Sciatic nerve (tissue), 2 donors: ENCODE measurements at places on chromosomes 2 and 18.

- DNase-seq = no peak
Observed at GRCh38 chr2:44663471-44664073, 277.9 kb upstream of the SIX3 start.

DNA sequence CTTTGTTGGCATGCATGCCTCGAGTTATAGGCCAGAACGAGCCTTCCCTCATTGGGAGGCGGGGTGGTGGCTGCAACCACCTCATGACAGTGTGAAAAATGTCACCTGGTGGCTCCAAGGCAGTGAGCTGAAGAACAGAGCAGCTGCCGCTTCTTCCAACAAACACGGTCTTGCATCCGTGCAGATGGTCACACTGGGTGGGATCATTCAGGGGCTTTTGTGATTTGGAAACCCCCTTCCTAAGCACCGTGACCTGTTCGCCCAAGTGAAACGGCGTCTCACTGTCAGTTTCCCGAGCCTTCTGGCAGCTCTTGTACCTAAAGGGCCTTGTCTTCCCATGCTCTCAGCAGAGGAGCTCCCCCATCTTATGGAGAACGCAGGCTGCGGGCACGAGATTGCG lies 159.7 kb downstream of the NAPG start:
- DNase-seq = no peak

DNA sequence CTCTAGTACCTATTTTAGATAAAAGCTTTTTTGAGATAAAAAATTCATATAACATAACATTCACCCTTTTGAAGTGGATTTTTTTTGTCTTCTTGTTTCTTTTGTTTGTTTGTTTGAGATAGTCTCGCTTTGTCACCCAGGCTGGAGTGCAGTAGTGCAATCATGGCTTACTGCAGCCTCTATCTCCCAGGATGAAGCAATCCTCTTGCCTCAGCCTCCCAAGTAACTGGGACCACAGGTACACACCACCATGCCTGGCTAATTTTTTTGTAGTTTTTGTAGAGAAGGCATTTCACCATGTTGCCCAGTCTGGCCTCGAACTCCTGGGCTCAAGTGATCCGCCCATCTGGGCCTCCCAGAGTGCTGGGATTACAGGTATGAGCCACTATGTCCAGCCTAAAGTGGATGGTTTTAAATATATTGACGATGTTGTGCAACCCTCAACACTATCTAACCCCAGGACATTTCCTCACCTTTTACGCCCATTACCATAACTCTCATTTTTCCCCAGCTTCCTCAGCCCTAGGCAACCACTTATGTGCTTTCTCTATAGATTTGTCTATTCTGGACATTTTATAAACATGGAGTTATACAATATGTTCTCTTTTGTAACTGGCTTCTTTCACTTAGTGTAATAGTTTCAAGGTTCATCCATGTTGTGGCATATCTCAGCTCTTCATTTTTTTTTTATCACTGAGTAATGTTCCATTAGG lies 38.8 kb downstream of the CTIF start:
- no peak for DNase-seq

DNA sequence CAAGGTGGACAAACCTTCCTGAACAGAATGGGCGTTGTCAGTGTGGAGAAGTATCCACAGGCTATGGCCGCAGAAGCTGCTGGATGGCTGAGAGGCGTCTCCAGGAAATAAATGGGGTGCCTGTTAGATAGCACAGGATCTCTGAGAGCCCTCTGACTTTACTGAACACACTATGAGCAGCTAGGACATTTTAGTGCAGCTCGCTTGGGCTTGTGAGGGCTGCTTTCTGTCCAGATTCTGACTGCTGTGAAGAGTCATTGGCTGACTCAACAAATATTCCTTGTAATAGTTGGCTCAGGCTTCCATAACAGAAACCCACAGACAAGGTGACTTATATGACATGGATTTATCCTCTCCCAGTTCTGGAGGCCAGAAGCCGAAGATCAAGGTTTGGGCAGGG lies 100.2 kb upstream of the SNTG2 start:
- no peak for DNase-seq

- no peak for DNase-seq
Observed at GRCh38 chr2:28333606-28334526, 58.8 kb upstream of the FOSL2 start.

DNA sequence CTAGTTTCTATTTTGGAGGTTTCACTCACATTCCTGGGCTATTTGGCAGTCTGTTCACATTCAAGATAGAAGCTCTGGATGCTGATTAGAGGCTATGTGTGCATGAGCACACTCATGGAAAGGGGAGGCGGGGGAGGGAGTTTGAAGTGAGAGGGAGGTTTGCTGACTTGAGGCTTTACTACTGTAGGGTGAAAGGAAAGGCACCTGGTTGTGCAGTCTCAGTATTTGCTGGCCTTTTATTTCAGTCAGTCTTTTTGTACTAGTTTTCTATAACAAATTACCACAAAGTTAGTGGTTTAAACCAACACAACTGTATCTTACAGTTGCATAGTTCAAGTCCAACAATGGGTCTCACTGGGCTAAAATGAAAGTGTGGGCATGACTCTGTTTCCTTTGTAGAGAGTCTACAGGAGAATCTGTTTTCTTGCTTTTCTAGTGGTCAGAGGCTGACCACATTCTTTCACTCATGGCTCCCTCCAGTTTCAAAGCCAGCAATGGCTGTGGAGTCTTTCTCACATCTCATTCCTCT lies 47.7 kb upstream of the NR4A2 start:
- DNase-seq = no peak

- DNase-seq = no peak
Observed at GRCh38 chr2:188937228-188938220, 36.6 kb upstream of the COL3A1 start.

GRCh38 chr2:85999061-85999831 lies 106.4 kb downstream of the POLR1A start:
- DNase-seq = peak; percentile 55

GRCh38 chr2:108988796-108989713 lies at the start of gene EDAR:
EDAR (minus strand) TSS chr2:108989220; CDS start chr2:108931014, 58,206 bp downstream.
- no peak for DNase-seq

DNA sequence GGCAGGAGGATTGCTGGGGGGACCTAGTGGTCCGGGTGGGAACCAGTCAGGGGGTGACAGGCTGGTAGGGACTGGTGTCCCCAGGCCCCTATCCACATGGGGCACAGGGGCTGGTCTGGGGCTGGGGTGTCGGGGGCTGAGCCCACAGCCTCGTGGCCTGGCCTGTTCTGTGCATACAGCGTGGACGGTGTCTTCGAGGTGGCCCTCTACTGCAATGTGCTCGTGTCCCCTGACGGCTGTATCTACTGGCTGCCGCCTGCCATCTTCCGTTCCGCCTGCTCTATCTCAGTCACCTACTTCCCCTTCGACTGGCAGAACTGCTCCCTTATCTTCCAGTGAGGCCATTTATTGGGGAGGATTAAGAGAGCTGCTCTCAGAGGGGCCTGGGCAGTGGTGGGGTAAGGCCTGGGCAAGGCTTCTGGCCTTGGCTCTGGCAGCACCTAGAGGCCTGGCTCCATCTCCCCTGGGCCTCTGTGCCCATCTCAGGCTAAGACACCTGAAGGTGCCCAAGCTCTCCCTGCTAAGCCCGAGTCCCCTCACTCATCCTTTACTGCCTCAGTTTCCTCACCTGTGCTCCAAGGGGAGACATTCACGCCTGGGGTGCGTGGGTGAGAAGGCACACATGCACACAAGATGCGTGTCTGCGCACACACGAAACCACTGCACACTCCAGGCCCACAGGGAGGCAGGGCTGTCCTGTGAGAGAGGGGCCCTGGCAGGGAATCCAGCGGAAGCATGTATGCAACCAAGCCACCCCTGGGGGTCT lies 1.9 kb downstream of the CHRNG start:
- peak; percentile 45 for DNase-seq

DNA sequence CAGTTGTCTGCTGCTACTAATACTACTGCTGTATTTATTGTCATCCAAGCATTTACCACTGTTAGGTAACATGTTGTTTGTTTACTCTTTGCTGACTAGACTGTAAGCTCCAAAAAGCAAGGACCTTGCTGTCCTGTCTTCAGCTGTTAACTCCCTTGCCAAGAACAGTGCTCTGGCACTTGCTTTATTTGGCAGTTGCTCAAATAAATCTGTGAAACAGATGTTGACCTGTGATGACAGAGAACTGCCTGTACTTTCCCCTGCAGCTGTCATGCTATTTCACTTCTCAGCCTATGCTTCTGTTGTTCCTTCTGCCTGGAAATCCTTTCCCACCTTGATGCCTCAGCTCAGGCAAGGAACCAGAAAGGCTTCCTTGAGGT lies 181.2 kb downstream of the ATAD2B start:
- no peak for DNase-seq

DNA sequence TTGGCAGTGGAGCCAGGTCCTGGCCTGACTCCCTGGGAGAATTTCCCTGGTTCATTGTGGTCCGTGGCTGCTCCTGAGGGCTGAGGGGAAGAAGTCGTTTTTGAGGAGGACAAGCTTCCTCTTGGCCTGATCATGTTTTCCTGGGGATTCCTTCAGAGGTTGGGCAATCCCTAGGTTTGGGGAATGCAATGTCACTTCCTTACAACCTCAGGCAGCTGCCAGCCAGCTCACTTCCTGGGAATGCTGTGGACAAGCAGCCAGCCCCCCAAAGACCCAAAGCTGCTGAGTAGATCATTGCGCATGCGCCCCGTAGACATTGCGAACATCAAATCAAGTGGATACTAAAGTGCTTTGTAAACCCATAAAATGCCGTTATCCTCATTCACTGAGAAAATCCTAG lies 7.7 kb upstream of the DNMT3A start:
- DNase-seq = no peak

- no peak for DNase-seq
Observed at GRCh38 chr2:235630718-235631296, 137.0 kb downstream of the AGAP1 start.

- no peak for DNase-seq
Observed at GRCh38 chr2:101230541-101231001, 22.1 kb upstream of the CNOT11 start.

DNA sequence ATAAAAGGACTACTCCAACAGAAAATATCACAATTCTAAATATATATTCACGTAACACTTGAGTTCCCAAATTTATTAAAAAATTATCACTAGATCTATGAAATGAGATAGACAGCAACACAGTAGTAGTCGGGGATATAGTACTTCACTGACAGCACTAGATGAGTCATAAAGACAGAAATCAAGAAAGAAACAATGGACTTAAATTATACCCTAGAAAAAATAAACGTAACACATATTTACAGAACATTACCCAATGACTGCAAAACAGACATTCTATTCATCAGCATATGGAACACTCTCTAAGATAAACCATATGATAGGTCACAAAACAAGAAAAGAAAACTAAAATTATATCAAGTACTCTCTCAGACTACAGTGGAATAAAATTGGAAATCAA lies 429.4 kb downstream of the MBD2 start:
- DNase-seq = no peak

- DNase-seq = no peak
Observed at GRCh38 chr2:16653083-16653375, 12.6 kb downstream of the CYRIA start.

DNA sequence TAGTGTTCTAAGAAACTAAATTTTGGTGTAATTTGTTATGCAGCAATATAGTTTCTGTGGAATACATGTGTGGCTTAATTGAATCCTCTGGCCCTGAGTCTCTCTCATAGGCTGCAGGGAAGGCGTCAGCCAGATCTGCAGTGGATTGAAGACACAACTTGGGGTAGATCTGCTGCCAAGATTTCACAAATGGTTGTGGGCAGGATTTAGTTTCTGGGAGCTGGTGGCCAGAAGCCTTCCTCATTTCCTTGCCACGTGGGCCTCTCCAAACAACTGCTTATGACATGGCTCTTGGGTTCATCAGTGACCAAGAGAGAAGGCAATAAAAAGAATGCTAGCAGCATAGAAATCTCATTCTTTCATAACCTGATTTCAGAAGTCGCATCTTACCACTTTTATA lies 28.2 kb downstream of the CCDC102B start:
- no peak for DNase-seq

GRCh38 chr2:127153691-127154158 lies 46.8 kb upstream of the BIN1 start:
- peak; percentile 58 for DNase-seq

DNA sequence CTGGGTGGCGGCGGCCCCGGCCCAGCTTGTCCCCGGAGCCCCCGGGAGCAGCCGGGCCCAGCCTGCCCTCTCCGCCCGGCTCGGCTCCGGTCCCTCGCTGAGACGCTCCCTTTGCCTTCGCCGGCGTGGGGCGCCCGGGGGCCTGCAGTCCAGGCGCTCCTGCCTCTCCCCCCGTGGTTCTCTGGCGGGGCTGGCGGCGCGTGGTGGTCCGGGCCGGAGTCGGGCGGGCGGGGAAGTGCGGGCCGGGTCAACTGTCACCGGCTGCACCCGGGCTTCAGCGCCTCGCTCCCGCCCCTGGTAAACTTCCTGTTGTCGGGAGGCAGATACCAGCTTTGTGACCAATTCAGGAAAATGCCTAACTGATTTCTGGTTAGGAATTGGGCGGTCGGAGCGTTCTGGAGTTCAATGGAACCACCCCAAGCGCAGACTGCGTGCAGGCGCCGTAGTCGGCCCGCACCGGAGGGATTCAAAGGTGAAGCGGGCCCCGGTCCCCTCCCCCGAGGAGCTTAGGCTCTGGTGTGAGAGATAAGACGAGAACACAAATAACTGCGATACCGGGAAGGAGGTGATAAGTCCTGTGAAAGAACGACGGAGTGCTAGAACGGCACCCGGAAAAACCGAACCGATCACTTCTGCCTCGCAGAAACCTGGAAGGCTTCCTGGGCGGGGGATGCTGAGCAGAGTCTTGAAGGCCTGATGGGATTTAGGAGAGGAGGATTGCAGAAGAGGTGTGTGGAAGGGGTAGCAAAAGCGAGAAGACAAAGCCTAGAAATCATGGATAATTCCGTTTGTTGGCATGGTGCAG lies 891 bp downstream of the CAB39 start:
- DNase-seq = peak; percentile 62

DNA sequence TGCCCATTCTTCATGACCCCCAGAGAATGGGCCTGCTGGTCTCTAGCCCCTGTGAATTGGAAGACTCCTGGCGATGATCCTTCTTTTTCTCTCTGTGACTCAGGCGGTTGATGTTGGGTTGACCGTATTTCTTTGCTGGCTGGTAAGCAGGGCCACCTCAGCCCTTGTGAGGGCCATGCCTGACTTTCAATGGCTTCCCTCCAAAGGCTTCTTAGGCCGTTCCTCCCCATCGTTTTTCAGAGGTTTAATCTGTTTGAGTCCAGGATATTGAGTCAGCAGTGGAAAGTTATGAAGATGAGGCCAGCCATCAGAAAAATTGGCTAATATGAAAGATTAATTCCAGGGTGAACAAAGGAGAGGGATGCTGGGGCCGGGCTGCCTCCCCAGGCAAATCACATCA lies 13.6 kb downstream of the HPCAL1 start:
- no peak for DNase-seq

DNA sequence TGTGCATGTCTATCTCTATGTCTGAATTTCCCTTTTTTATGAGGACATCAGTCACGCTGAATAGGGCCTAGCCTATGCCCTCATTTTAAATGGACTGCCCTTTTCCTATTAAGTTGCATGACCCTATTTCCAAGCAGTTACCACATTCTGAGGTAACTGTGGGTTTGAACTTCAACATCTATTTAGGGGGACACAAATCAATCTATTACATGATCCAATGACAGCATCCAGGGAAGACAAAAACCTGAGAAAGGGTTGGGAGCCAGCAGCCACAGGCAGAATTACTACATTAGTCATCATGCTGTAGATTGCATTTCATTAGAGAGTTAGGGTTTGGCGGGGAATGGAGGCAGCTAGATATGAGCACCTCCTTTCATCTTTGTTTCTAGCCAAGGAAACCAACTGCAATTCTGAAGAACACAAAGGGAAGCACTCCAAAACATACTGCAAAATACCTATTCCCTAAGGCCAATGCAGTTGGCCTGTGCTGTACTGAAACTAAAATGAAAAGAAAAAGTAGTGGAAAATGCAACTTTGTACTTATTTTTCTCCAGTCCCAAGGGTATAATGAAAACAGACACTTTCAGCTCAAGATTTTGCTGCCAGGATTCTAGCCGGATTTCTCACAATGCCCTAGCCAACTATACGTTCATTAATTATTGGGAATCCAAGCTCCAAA lies 40.4 kb upstream of the C1D start:
- DNase-seq = no peak
